Colonic mucosa (tissue), 4 donors: ENCODE measurements at places on chromosomes 3 and 15.
A peak's percentile ranks its signal among the peaks of the same experiment; 100 is the strongest.

DNA sequence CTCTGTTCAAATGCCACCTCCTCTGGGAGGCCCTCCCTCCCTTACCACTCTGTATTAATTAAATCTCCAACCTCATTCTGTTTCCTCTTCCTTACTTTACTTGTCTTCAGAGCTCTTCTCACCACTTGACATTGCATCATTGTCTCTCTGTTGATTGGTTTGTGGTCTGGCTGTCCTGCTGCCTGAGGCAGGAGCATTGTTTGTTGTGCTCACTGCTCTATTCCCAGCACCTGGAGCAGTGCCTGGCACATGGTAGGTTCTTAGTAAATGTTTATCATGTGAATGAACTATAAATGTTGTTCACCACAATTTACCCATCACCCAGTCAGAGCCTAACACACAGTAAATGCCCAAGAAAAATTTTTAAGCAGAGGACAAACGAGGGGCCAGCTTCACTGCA lies 6.7 kb upstream of the BFSP2 start:
- DNase-seq = no peak

DNA sequence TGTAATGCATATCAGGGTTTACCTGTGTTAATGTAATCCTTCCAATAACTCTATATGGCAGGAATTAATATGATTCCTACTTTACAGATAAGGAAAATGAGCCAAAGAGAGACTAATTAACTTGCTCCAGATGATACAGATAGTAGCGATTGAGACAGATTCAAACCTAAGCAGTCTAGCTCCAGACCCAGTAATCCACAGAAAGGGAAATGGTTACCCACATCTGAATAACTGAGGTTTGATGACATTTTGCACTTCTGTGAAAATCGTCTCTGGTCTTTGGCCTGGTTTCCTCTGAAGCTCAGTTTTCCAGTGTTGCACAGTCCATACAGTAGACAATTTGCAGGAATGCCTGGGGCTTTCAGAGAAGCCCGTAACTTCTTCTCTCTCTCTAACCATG lies 177.1 kb upstream of the UMPS start:
- no peak for DNase-seq

- no peak for DNase-seq
These were observed 52.1 kb downstream of the TGFBR2 start for GRCh38 chr3:30658328-30659052.

DNA sequence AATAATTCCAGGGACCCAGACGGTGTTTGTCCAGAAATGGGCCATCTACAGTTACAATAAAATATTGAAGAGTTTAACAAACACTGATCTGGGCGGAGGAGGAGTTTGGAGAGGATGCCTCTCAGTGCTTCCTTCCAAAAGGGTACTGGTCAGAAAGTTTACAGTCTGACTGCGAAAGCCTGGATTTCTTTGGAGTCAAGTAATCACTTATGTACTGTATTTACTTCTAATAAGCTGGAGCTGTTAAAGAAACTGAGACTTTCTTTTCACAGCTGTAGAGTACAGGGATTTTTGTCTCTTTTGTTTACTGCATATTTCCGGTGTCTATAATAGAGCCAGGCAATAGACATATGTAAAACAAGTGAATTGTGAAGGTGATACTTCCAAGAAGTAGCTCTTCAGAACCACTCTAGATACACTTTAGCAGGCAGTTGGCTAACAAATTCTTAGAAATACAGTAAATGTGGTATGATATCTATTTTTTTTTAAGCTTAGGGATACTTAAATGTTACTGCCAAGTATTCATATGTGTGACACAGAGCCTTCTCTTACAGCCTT lies 22.1 kb upstream of the NEO1 start:
- no peak for DNase-seq

DNA sequence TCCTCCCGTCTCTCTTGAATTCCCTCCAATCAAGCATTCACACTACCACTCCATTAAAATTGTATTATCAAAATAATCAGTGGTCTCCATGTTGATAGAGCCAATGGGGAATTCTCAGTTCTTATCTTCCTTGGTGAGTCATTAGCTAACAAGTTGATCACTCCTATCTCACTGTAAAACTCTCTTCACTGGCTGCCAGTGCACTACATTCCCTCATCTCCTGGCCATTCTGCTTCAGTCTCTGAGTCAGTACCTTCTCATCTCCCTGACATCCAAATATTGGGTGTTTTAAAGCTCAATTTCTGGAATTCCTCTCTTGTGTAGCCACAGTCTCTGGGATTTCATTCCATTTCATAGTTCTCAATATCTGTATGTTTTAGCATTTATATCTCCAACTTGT lies 175.2 kb downstream of the ALDH1A2 start:
- DNase-seq = no peak

DNA sequence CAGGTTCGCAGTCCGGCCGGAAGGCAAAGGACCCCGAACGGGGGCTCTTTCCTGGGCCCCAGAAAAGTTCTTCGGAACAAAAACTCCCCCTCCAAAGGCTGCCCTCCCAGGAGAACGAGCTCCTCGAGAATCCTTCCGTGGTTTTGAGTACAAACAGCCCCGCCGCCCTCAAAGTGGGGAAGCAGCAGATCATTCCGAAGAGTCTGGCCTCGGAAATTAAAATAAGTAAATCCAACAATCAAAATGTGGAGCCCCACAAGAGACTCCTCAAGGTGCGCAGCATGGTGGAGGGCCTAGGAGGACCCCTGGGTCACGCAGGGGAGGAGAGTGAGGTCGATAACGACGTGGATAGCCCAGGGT lies 1.3 kb downstream of the ARHGEF26 start:
- DNase-seq = no peak

DNA sequence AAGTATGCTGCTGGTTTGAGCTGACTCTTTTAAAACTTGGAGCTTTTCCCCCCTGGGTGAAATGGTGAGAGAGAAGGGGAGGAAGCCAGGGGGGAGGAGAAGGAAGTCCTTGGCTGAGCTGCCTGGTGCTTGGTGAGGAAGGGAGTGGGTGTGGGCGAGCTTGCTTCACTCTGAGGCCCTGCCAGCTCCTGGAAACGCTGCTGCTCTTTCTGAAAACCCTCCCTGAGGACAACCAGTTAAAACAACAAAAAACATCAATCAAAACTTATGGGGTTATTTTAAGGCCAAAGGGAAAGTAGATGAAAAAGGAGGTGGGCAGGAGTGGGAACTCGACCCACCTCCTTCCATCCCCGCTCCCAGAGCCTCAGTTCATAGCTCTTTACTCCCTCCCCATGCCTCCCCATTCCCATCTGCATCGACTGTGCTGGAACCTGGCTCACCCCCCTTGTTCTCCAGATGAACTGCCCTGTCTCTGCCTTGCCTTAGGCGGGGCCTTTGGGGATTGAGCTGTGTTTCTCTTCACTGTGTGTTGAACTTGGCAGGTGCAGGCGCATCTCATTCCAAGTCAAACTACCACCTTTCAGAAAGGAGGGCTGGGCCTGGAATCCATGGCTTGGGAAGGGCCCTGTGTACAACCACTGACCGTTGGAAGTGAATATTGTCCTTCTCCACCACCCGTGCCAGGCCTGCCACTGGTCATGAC lies 166.1 kb downstream of the ZNF621 start:
- DNase-seq = peak; percentile 63

DNA sequence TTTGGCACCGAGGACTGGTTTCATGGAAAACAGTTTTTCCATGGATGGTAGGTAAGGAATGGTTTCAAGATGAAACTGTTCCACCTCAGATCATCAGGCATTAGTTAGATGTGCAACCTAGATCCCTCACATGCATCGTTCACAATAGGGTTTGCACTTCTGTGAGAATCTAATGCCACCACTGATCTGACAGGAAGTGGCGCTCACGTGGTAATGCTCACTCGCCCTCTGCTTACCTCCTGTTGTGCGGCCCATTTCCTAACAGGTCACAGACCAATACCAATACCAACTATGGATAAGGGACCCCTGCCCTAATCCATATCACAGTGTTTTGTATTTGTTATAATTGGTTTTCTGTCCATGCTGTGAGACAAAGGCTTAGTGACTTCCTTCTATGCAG lies 58.9 kb downstream of the SLMAP start:
- DNase-seq = no peak

- DNase-seq = no peak
These were observed 459.4 kb upstream of the TPRG1 start for GRCh38 chr3:188712248-188712924.

- peak; percentile 58 for DNase-seq
These were observed 67.7 kb upstream of the ATP11B start for GRCh38 chr3:182725372-182726251.

- DNase-seq = no peak
These were observed 323.5 kb downstream of the RORA start for GRCh38 chr15:60905587-60905986.

GRCh38 chr3:87173776-87174175 lies 53.3 kb upstream of the CHMP2B start:
- DNase-seq = no peak

DNA sequence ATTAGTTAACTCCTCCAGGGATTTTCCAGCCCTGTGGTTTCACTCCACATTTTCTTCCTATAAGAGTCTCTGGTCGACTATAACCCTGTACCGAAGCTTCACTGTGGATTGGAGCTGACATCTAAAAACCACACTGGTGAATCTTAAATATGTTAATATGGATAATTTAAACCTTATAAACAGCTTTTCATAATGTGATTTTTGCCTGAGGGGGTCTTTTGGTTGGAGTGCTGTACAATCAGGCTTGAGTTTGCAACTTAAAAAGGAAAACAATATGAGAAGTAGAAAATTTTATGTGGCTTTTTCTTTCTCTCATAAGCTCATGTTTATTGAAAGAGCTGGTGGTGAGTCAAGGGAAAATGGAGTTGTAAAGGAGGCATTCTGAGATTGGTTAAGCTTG lies 313.7 kb downstream of the VPS13C start:
- no peak for DNase-seq

GRCh38 chr3:140472306-140473020 lies 205.4 kb upstream of the TRIM42 start:
- DNase-seq = no peak

GRCh38 chr3:193775421-193776077 lies 182.5 kb downstream of the OPA1 start:
- peak; percentile 16 for DNase-seq

- DNase-seq = no peak
These were observed 38.6 kb downstream of the PDZRN3 start for GRCh38 chr3:73586190-73586589.

DNA sequence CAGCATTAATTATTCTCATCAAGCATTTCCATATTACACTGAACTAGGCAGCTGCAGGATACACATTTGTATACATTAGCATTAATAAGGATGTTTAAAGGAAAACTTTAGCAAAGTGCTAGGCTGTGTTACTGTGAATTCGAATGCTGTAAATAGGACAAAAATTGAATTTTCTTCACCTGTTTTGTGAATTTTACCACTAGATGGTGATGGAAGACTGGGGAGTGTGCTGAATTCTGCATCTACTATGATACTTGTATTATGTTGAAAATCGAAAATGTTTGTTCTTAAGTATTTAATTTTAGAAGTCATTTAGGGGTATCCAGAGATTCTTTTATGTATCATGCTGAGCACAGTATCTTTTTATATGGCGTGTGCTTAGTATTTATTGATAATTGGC lies 12.3 kb upstream of the P2RY14 start:
- DNase-seq = no peak

DNA sequence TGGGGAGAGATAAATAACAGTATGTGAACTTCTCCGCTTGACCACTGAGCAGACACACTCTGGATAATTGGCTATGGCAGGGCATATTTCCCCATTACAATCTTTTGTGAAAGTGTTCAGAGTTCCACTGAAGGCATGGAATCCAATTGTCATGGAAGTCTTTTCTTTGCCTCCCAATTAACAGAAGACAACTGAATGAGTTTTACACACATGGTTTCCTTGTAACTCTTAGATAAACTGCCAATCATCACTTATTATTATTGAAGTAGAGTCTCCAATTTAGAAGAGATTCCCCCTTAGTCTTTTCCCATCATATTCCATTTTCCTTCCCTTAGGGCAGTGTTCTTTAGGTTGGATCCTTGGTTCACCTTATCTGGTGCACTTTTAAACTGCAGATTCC lies 308.3 kb downstream of the NR2F2 start:
- DNase-seq = no peak

- no peak for DNase-seq
These were observed 29.5 kb downstream of the CD80 start for GRCh38 chr3:119529883-119530282.

- no peak for DNase-seq
These were observed 38.5 kb downstream of the SCN11A start for GRCh38 chr3:39013289-39013688.

GRCh38 chr3:100159331-100160153 lies 45.2 kb upstream of the FILIP1L start:
- no peak for DNase-seq
